ENCODE measurements at places on chromosomes 3 and 15.

DNA sequence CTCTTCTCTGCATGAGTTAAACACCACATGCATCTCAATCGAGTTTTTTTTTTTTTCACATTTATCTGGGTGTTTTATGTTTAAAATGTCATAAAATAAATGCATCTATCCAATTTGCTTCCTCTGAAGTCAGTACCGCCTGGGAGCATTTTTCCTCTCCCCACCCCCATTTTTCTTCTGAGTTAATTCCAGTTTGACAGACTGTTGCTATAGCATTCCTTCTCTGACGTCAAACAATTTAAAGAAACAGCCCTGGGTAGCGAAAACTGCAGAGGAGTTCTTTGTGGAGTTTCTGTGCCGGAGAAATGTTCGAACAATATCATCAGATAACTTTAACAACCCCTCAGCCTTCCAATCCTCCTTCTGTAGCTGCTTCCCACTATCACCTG lies 900 bp upstream of the GNB4 start:
- DNase-seq = no peak

- DNase-seq = no peak
These were observed 268.3 kb downstream of the UACA start for GRCh38 chr15:70494852-70495571.

DNA sequence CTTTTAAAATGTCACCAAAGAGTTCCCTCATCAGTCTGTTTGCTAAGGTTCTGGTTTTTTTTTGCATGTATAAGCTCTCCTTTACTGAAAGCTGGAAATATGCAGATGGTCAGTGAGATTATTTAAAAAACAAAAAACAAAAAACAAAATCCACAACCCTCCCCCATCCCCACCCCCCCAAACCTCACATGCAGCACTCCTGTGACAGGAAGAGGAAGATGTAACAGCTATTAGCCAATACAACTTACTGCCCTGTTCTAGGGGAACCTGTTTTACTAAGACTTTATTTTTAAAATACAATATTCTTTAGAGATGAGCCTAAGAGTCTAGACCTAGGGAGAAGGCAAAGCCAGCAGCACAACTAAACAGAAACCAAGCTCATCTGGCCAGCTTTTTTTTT lies 39.5 kb downstream of the ANP32A start:
- DNase-seq = no peak

DNA sequence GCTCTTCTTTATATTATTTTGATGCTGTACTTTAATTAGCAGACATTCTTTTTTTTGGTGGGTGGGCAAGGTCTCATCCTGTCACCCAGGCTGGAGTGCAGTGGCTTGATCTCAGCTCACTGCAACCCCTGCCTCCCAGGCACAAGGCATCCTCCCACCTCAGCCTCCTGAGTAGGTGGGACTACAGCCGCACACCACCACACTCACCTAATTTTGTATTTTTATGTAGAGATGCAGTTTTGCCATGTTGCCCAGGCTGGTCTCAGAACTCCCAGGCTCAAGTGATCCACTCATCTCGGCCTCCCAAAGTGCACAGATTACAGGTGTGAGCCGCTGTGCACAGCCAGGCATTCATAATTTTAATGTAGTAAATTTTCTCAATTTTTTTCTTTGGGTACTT lies 608.1 kb downstream of the ZNF385D start:
- DNase-seq = no peak

GRCh38 chr3:151011427-151011826 lies 38.9 kb upstream of the CLRN1 start:
- DNase-seq = peak; percentile 24

DNA sequence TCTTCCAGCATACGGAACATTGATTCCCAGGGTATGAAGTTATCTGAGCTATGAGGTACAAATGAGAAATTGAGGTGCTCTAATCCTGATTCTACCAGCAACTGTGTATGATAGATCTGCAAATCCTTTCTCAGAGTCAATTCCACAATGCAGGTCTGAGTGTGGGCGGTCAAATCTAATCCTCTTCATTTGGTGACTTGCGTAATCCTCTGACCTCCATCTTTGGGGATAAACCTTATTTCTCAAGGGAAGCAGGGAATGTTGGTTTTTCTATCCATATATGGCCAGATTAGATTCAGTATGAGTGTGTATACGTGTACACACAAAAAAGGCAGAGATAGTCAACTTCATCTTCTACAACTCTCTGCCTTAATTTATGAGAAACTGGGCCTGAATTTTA lies 348.4 kb upstream of the IL12A start:
- DNase-seq = no peak

- DNase-seq = no peak
These were observed 27.8 kb upstream of the FLNB start for GRCh38 chr3:57980416-57980815.

GRCh38 chr15:39052323-39052705 lies 487.7 kb upstream of the RASGRP1 start:
- no peak for DNase-seq

DNA sequence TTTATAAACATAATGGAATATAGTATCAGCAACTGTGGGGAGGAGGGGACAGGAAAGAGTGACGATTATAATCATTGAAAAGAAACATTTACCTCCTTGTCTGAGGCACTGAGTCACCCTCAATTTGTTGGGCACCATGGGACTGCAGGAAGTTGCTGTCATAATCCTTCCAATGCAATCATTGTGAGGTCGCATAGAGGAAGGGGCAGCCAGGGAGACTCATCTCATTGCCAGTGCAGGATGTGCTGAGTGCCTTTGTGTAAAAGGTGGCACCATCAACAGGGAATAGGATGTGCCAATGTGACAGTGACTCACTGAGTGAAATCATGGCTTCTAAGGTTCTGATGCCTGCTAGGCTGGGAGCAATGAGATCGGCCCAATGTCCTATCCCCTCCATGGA lies 300.4 kb upstream of the ADAMTS9 start:
- DNase-seq = no peak

GRCh38 chr3:134419214-134419959 lies 45.1 kb upstream of the AMOTL2 start:
- peak; percentile 26 for DNase-seq

GRCh38 chr15:63945007-63945788 lies 101.1 kb downstream of the DAPK2 start:
- DNase-seq = no peak

- DNase-seq = no peak
These were observed 34.8 kb downstream of the LMCD1 start for GRCh38 chr3:8536096-8537056.

GRCh38 chr3:37124435-37124834 lies 49.9 kb downstream of the LRRFIP2 start:
- no peak for DNase-seq

GRCh38 chr15:46146002-46146401 lies 511.2 kb downstream of the SQOR start:
- DNase-seq = no peak

GRCh38 chr3:4981665-4982494 lies 2.6 kb downstream of the BHLHE40 start:
- no peak for DNase-seq

GRCh38 chr15:34721157-34721801 lies 33.5 kb downstream of the GJD2 start:
- no peak for DNase-seq

- no peak for DNase-seq
These were observed 189.3 kb downstream of the NFKBIZ start for GRCh38 chr3:102038477-102039142.

DNA sequence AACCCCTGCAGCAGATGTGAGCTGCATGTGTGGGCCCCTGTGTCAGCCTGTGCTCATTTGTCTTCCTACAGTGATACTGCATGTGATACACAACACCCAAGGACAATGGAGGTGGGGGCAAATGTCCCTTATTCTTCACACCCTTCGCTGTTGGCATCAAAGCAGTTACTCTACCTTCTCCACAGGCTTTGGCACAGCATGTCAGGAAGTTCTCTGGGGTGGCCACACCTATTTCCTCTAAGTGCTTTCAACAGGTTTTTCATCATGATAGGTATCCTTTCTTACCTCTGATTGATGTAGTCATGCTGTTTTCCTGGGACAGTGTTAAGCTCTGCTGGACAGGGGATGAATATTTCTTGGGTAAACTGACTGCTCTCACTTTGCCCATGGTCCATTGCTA lies 29.5 kb downstream of the ZNF662 start:
- no peak for DNase-seq

DNA sequence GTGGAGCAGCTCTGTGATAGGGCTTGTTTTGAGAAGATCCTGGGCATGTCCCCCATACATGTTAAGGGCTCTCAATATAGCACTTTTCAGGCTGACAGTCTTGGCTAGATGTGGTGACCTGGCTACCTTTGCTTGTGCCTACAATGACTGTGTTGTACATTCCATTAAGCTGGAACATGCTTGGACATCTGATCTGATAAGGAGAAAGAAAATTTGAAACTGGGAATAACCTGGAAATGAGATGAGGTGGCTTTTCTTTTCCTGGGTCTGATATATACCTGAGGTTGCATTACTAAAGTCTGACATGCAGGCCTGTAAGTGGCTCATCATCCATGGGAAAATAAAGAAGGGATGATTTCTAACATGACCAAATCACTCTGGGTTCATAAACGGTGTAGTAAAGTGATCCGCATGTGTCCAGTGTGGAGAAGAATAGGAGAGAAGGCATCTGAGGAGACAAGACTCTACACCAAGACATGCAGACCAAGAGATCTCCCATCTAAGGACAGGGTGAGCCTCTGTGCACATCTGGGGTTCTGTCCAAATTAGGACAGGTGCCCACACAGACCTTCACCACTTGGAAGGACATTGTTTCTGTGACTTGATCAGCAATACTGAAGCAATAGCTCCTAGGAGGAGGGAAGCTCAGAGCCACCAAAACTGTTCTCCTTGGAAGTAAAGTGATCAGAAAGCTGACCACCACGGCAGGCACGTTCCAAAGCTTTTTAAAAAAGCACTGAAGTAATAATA lies 62.0 kb downstream of the KLHL6 start:
- no peak for DNase-seq

GRCh38 chr15:83848315-83849050 lies 194.6 kb downstream of the ADAMTSL3 start:
- DNase-seq = no peak

- peak; percentile 2 for DNase-seq
These were observed 6.4 kb upstream of the SNUPN start for GRCh38 chr15:75631935-75632334.

GRCh38 chr3:4551794-4552442 lies 58.8 kb downstream of the ITPR1 start:
- DNase-seq = no peak

DNA sequence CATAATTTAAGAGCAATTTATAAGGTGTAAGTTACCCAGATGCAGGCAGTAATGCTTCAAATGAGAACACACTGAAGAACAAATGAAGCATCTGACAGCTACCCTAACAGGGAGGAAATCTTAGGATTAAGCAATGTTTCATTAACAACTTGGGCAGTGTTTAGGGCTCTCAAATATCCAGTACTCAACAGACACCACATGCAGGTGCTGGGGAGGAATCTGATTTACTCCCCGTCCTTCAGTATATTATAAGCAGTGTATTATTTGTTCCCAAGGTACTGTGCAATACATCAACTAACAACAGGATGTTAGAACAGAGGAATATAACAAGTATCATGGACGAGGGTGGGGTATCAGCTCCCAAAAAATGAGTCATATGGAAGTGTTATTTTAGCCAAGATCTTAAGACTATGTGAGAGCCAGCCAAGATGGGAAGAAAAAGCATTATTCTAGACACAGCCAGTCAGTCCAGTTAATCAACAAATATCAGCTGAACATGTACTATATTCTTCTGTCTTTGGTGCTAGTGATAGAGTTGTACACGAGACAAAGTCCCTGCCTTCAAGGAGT lies 20.4 kb downstream of the BTBD1 start:
- DNase-seq = no peak

- DNase-seq = no peak
These were observed 3.7 kb downstream of the SLC38A3 start for GRCh38 chr3:50208677-50209344.

- DNase-seq = no peak
These were observed 928.9 kb upstream of the NR2F2 start for GRCh38 chr15:95401587-95401986.

DNA sequence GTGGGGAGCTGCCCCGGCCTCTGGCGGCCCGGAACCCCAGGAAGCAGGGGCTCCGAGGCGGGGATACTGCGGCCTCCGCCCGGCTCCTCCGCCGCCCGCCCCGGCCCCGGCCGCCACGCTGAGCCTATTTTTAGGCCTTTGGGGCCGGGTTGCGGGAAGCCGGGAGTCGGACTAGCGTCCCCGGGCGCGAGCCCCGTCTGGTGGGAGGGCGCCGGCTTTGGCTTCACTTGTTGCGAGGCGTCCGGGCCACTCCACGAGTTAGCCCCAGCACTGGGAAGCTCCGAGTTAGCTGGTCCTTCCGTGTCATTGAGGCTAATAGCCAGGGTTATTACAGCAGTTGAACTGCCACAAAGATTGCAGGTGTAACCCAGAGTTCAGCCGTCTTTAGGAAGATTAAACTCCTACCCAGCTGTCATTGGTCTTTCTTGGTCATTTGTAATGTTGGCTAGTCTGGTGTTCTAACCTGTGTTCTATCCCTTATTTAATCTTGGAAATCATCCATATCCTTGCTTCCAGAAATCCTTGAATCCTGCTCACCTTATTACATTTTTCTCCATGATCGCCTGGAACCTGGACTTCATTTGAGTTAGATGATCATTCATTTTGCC lies 791 bp downstream of the GYG1 start:
- DNase-seq = peak; percentile 26

- DNase-seq = no peak
These were observed 13.9 kb downstream of the UPK1B start for GRCh38 chr3:119187266-119187665.

- DNase-seq = no peak
These were observed 2.6 kb upstream of the ABHD10 start for GRCh38 chr3:111976254-111976653.

DNA sequence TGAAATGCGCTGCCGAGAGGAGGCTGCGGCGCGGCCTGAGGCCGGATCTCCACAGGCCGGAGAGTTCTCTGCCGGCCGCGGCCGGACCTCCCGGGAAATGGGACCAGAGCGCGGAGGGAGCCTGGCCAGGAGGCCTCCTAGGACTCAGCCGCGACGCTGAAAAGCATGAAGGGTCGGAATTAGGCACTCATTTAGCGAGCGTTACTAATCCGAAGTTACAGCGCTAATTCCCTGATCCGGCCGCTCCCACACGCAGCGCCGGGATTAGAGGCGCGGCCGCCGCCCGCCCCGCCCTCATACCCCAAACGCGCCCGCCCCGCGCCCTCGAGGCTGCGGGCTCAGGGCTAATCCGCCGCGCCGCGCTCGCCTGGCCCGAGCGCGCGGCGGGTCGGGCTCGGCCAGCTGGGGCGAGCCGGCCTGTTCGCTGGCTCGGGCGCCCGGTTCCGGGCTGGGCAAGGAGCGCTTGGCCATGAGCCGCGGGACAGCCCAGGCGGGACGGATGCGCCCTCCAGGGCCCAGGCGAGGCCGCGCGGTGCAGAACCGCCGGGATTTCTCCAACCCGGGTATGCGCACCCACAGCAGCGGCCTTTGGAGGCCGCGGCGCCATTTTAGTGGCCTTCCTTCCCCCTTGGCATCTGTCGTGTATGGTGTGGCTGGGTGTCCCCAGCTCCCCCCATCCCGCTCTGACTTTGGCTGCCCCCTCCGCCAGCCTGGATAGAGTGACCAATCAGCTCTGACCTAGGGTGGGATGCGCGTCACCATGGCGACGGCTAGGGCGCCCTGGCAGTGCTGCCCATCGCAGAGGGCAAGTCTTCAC lies 36.8 kb upstream of the POLG start:
- no peak for DNase-seq

Data from DMS79 treated with DMSO at 0.1 percent for 48 hours (cell line).